Stimulated activated CD4-positive, alpha-beta T cell treated with anti-CD3 and anti-CD28 coated beads, Interleukin-15, amount 100 ng/mL, for 24 hours (primary cell): ENCODE measurements at places on chromosomes 1 and 21.

- DNase-seq: no peak
Observed at GRCh38 chr1:235822685-235823084, 44.0 kb downstream of the LYST start.

DNA sequence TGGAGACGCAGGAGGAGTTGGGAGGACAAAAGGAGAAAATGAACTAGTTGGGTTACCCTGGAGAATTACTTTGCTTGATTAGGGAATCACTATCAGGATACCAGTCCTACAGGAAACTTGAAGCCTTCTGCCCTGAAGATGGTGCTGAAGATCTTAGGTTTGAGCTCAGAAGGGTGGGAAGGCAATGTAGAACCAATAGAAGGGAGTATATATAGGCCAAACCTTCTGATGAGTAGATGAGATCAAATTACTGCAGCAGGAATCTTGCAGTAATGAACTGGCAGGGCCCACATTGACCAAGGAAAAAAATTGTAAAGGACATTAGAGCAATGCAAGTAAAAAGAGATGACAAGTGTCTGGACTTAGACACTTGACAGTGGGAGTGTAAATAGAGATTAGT is 116.3 kb upstream of the CACYBP start:
- no peak for DNase-seq

- DNase-seq: no peak
Observed at GRCh38 chr1:162835157-162835899, 25.6 kb downstream of the CCDC190 start.

GRCh38 chr21:30058928-30059327 is 107.7 kb downstream of the CLDN17 start:
- no peak for DNase-seq

GRCh38 chr1:1079408-1080121 is 5.5 kb upstream of the RNF223 start:
- DNase-seq: peak; percentile 59

GRCh38 chr1:10424034-10424433 is 6.2 kb upstream of the CENPS start:
- no peak for DNase-seq

DNA sequence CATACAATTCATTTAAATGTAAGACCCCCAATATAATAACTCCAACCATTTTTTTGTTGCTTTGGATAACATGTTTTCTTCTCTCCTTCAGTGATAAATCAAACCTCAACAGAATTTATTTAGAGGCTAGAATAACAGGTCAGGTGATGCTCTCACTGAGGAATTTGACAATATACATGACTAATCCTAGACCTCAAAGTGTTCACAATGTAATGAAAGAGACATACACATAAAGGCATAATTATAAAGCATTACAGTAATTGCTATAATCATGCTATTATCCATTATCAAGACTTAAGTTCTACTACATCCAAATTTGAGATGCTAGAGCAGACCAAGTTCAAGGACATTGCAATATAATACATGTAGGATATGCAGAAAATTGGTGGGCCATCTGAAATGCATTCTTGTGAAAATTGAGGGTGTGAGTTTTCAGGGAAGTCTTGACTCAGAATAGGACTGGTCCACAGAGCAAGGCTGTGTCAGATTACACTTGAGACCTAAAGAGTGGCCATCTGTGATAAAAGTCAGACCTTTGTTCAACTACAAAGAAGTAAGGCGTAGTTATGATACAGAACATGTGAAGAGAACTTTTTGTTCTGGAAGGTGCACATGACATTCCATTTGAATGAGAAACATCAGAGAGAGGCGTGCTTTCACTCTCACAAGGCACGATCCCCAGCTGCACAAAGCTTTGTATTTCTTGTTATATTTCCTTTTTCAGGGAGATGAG is 45.5 kb downstream of the UTP25 start:
- DNase-seq: no peak

DNA sequence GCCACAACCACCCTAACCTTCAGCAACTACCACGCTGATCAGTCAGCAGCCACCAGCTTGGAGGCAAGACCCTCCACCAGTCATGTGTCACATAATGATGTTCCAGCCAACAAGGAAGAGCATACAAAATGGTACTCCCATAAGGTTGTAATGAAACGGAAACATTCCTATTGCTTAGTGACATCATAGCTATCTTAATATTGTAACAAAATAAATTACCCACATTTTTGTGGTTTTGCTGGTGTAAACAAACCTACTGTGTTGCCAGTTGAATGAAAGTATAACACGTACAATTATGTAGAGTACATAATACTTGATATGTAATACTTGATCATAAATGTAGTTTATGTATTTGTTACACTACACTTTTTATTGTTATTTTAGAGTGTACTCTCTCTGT is 1363.2 kb upstream of the ADGRL4 start:
- DNase-seq: no peak

DNA sequence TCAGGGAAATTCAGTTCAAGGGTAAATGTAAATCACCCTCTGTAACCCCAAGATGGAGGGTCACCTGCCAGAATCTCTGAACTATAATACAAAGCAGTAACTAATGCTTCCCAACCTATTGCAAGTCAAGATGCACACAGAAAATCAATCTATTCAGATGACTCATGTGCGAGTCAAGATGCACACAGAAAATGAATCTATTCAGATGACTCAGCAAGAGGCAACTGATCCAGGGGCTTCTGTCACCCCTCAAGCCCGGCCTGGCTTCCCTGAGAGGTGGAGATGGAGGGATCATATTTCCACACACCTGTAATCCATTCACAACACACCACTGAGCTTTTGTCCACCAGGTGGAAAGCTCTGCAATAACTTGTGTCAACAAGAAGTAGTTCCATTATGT is 17.4 kb upstream of the HIVEP3 start:
- peak; percentile 33 for DNase-seq

GRCh38 chr1:76473591-76473990 is 393.7 kb upstream of the ST6GALNAC5 start:
- no peak for DNase-seq

DNA sequence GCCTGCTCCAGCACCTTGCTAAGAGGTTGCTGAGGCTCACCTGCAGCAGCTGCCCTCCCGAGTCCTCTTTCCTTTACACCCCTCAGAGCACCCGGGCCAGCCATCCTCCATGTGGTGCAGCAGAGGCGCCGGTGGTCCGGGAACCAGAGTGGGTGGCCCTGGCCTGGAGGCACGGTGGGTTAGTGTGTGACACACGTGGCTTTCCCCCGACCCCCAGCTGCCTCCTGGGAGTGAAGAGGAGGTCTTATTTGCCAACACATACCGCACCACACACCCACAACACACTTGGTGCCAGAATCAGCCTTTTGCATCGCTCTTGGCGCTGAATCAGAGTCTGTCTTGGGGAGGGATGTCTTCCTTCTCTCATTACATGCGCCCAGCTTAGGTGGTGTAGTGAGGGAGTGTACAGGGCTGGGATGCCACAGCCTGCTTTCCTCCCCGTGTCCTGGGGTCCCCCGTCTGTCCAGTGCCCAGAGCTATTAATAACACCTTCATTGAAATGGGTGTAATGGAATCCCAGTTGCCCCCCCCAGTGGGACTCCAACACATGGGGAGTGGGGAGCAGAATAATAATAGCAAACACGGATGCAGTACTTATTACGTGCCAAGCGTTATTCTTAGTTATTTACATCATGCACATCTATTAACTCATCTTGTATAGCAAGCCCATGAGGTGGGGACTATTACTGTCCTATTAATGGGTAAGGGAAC is 38.2 kb downstream of the MAPKAPK2 start:
- DNase-seq: no peak

DNA sequence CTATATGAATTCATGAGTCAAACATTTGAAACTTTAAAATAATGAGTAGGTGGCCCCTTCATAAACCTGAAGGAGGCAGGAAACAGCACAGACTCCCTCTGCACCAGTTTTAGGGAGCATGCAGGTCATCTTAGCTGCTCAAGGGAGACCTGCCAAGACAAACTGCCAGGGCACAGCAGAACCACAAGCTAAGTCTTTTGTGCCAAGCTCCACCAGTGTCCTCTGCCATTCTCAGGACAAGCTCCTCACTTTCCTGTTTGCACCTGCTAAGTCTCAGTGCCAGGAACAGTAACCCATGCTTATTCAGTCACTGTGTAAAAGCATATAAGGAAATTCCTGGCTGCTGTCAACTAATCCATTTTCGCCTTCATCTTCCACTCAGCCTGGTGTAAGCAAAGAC is 368.9 kb downstream of the SEC16B start:
- DNase-seq: no peak

- no peak for DNase-seq
Observed at GRCh38 chr1:41317361-41317760, 43.9 kb upstream of the FOXO6 start.
